ENCODE measurements at places on chromosomes 13 and 19. TPM values are rescaled to one million over a fixed set of nuclear protein-coding genes. Genes with fewer than 3 reads are reported as not detected.

- peak; percentile 33 for DNase-seq
Observed at GRCh38 chr19:38538793-38539528, 78.8 kb downstream of the MAP4K1 start.

Gene SULT2B1
- total RNA-seq: not detected

Gene CELF5
- total RNA-seq: not detected

Gene PLIN5
- 2.2 TPM for total RNA-seq

DNA sequence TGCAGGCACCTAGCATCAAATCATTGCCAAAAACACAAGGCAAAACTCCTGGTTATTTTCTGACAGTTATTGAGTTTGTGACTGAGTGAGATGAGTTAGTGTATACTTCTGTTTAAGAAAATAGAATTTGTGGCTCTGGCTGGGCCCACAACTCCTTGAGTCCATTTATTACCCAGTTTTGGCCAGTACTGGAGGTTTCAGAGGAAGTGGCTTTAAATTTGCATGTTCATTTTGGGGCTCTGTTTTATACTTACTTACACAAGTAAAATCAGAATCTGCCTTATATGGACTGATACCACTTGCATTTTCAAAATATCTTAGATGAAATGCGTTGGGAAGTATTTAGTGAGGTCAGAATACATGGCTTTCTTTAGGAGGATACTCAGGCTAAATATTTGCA lies 29.0 kb downstream of the TNFSF11 start:
- no peak for DNase-seq

Gene ZNF578
- not detected for total RNA-seq

DNA sequence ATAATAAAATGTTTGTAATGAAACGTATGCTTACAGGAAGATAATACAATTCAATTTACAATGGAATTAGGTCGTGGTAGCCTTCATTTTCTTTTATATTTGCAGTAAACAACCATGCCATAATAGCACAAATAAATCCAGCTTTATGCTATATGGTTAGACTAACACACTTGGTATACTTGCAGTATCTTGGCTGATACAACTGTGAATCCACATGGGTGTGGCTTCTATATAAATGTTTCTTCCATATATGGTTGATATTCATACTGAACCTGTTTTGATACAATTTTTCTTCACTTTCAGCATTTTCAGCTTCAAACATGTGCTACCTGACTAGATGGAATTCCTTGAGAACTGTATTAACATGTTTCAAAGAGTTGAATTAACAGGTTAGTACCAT lies 20.4 kb upstream of the SPRY2 start:
- DNase-seq: no peak

- no peak for DNase-seq
Observed at GRCh38 chr19:49793561-49793840, 19.6 kb downstream of the FUZ start.

GRCh38 chr13:62171697-62172096 lies 756.0 kb upstream of the PCDH20 start:
- DNase-seq: no peak

GRCh38 chr19:7238051-7238450 lies 56.2 kb downstream of the INSR start:
- no peak for DNase-seq

- DNase-seq: no peak
Observed at GRCh38 chr19:43622070-43622469, 2.6 kb upstream of the ZNF428 start.

- DNase-seq: no peak
Observed at GRCh38 chr13:31352467-31352866, 152.7 kb downstream of the B3GLCT start.

Gene BEST2
- total RNA-seq: not detected

GRCh38 chr19:58450856-58451357 lies 515 bp upstream of the ZNF324B start:
- no peak for DNase-seq

GRCh38 chr13:102940143-102940542 lies 94.3 kb downstream of the ERCC5 start:
- peak; percentile 16 for DNase-seq

- no peak for DNase-seq
Observed at GRCh38 chr19:4367336-4367723, 24.0 kb downstream of the MPND start.

DNA sequence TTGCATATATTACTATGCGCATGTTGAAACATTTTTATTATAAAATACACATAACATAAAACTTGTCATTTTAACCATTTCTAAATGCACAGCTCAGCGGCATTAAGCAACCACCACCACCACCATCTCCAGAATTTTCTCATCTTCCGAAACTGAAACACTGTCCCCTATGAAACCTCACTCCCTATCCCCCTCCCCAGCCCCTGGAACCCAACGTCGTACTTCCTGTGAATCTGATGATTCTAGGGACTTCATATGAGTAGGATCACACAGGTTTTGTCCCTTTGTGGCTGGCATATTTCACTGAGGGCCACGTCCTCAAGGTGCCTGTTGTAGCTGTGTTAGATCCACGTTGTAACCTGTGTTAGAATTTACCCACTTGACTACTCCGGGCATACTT lies 716 bp upstream of the MAP2K2 start:
- no peak for DNase-seq

GRCh38 chr19:39749981-39750380 lies 12.2 kb upstream of the CLC start:
- DNase-seq: no peak

DNA sequence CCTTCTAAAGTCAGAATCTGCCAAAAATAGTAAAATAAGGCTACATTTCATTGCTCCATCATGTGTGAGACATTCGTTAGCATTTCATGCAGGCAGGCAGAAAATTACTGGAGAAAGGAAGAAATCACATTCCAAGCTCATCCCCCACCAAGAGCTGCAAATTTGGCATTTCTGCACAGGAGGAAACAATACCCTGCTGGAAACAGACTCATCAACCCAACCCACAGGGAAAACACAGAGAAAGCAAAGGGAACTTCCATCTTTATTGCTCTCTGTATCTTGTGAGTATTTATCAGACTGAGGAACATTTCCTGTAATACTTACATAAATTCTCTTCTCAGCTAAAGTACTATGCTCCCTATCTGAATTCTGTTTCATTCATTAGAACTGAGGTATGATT lies 95.7 kb downstream of the KCTD12 start:
- DNase-seq: no peak

DNA sequence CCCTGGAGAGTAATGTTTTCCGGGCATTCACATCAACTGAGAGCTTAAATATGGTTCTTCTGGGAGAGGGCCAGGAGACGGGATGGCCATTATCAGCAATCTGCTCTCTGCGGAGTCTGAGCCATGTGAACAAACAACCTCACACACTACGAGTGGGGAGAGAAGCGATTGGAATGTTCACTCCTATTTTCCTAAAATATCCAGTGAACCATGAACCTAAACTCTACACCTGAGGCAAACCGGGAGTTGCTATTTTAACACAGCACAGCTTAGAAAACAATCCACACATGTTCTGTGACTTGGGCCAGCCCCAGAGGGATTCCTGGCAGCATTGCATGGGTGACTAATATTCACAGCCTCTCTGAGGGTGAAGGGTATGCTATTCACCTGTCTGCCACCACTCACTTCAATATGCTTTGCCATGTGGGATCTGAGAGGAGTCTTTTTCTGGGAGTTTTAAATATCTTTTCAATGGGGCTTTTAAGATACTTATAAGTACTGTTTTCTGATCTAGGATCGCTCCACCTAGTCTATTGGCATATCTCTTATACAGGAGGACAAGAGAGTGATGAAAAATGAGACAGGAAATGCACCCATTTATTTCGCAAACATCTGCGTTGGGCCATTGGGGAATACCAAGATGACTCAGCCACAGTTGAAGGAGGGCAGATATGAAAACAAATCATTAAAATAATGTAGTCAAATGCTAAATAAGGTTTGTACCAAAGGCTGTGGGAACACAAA lies 72.6 kb upstream of the SERP2 start:
- DNase-seq: no peak

GRCh38 chr13:113155201-113155600 lies 3.2 kb upstream of the PROZ start:
- no peak for DNase-seq

- no peak for DNase-seq
Observed at GRCh38 chr19:35704218-35704617, at the start of gene ZBTB32. Gene ZBTB32, plus strand, starts transcription at chr19:35704558. Its CDS starts 10,069 bp downstream, at chr19:35714627.

GRCh38 chr19:478976-479375 lies 17.3 kb upstream of the MADCAM1 start:
- no peak for DNase-seq

DNA sequence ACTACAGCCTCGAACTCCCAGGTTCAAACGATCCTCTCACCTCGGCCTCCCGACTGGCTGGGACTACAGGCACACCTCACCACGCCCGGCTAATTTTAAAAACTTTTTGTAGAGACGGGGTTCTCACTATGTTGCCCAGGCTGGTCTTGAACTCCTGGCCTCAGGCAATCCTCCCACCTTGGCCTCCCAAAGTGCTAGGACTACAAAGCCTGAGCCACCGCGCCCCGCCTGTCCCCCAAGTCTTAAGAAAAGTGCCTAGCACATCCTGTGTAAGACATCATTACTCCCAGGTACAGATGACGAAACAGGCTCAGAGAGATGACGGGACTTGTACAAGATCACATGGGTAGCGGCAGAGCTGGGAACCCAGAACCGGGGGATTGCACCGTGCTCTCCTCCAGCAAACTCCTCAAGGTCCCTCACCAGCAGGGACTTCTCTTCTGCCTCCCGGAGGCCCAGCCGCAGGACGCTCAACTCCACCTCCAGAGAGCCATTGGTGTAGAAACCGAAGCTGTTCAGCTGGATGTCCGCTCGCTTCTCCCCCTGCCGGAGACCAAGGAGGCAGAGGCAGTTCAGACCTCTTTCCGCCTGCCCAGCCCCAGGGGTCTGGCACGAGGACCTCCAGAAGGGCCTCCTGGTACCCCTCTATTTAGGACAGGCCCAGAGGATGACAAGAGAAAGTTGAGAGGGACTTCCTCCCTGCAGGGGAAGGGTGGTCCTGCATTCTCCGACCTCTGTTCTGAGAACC lies 1.0 kb downstream of the GPR108 start:
- DNase-seq: peak; percentile 90

DNA sequence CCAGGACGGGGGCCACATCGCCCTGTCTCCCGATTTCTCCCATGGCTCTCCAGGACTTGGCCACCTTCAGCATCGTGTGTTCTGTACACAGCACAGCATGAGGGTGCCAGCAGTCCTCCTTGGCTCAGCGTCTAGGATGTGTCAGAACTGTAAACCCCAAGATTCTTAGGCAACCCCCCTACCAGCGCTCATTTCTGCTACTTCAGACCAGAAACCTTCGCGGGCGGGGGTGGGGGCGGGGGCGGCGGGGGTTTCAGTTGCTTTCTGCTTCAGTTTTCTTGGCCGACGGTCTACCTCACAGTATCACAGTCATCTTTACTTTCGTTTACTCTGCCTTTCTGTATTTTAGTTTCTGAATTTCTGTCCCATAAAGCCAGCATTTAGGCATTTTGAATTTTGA lies 82.4 kb downstream of the GGACT start:
- no peak for DNase-seq

Gene GRK1
- total RNA-seq: not detected

All from OCI-LY7 (cell line).